ENCODE measurements at places on chromosomes 5 and 9.

GRCh38 chr9:35861161-35861897 lies 8.9 kb downstream of the OR13J1 start:
- DNase-seq, result no peak

DNA sequence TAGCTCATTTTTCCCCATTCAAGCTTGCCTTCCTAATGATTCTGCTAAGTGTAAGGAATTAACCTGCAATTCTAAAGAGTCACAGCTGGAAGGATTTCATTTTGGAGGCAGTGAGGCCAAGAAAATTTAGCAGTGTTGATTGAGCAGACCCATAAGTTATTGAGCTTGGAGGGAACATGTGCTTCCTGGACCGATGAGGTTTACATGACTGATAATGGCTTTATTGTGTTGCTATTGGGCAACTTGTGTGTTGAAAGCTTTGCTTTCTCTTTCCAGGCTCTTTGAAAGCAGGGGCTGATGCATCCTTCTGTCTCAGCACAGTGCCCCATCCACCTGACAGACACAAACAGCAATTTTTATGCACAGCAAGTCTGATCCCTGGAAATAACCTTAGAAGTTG lies 398.9 kb upstream of the PCSK5 start:
- no peak for DNase-seq

DNA sequence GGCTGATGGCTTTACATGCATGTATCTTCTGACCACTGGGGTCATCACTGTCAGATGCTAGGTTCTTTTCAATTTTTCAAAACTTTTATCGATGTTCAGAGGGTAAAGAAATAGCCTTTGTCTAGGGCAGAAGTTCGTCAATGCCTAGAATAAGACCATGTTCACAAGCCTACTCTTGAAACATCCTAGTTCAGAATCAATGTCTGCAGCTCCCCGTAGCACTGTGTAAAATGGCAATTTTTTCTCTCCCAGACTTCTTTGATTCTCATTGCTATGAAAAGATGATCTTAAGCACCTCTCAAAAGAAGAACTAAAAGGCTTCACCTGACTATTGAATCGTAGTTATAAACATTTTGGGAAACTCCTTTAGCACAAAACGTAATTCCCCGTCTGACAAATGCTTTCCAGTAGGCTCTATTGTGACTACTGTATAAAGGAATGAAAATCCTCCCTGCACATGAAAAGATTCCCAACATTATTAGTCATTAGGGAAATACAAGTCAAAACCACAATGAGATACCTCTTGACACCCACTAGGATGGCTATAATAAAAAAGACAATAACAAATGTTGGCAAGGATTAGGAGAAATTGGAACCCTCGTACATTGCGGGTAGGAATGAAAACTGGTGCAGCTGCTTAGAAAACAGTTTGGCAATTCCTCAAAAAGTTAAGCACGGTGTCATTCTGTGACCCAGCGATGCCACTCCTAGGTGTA lies 263.5 kb downstream of the ARHGAP26 start:
- DNase-seq, result no peak

DNA sequence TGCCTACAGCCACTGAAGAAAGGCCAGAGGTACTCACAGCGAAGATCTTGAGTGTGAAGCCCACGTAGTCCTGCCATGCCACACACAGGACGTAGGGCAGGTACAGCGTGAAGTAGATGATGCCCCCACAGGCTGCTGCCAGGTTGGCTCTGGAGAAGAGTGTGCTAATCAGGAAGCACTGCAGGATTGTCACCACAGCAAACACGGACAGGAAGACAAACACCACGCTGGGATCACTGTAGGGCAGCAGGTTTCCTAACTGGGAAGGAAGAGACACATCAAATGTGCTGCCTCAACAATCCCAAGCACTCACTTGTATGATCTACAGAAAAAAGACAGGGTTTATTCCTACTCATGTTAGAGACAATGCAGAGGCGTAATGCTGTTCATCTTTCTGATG lies 63.0 kb downstream of the NIPSNAP3B start:
- no peak for DNase-seq

DNA sequence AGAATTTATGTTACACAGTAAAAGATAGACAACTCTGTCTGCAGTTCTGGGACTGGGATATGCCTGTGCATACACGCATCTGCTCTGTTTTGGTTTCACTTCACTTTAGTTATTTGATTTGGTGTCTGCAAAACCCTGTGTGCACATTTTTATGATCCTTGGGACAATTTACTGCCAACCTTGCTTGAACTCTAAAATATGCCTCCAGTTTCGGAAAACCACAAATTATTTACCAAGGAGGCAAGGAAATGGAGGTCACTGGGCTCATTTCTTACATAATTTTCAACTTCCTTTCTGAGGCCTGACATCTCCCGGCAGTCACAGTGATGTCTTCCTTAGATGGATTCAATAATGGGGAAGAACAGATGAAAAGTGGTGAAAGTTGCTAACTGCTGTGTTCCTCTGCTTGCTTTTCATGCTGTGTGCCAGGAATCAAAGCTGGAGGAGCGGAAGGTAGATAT lies 61.2 kb upstream of the TAF11L2 start:
- no peak for DNase-seq

GRCh38 chr9:36443581-36443980 lies 43.5 kb upstream of the RNF38 start:
- DNase-seq, result no peak

Measured in lower leg skin (tissue), 4 donors.